Activated CD8-positive, alpha-beta T cell treated with anti-CD3 and anti-CD28 coated beads, Interleukin-2, amount 10 ng/mL, durations not matched to agents 7 days and 5 days (primary cell): ENCODE measurements at places on chromosomes 3 and 15. TPM values are rescaled to one million over a fixed set of nuclear protein-coding genes. Genes with fewer than 3 reads are reported as not detected.

The ARPP21 gene
- not detected for total RNA-seq

The GCNT3 gene
- not detected for total RNA-seq

The ZCWPW2 gene
- total RNA-seq, result 0.31 TPM

The OXSM gene
- 14.5 TPM for total RNA-seq

The NRROS gene
- 39.9 TPM for total RNA-seq

The SNRPN gene
- total RNA-seq, result 54.2 TPM

The RPL32 gene
- 1,890 TPM for total RNA-seq
